ENCODE measurements at places on chromosomes 6 and 20. TPM values are rescaled to one million over a fixed set of nuclear protein-coding genes. Genes with fewer than 3 reads are reported as not detected.

DNA sequence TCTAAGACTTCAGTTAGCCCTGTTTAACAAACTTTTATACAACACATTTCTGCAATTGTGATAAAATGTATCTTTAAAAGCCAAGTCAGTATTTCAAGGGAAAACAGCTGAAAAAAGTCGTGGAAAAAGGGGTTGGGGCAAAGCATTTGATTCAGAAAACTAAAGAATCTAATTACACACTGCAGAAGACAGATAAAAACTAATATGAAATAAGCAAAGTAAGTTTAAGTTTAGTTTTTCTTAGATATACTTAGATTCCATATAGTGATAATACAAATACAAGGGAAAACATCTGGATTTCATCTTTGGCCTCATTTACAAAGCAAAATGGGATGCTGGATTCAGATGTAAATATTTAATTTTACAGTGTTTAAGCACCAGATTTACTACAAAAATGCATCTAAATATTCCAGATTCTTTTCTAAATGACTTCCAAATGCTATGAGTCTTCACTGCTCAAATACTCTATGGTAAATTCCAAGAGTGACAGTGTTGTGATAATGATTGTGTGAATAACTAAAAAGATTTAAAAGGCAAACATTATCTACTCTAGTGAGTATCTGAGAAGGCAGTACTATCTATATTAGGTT lies 1.5 kb upstream of the ADNP start:
- DNase-seq, result no peak
- no peaks in the 10 kb centered on the region for H3K36me3 ChIP-seq
- H3K27me3 ChIP-seq, result peaks cover 20% of the 10 kb centered on the region
- H3K27ac ChIP-seq, result peak overlapping the region; percentile 89
- peaks cover 24% of the 10 kb centered on the region for H3K4me1 ChIP-seq
- peak overlapping the region; percentile 90 for H3K4me3 ChIP-seq

MCM9 gene
- 16.8 TPM for polyA plus RNA-seq

DNA sequence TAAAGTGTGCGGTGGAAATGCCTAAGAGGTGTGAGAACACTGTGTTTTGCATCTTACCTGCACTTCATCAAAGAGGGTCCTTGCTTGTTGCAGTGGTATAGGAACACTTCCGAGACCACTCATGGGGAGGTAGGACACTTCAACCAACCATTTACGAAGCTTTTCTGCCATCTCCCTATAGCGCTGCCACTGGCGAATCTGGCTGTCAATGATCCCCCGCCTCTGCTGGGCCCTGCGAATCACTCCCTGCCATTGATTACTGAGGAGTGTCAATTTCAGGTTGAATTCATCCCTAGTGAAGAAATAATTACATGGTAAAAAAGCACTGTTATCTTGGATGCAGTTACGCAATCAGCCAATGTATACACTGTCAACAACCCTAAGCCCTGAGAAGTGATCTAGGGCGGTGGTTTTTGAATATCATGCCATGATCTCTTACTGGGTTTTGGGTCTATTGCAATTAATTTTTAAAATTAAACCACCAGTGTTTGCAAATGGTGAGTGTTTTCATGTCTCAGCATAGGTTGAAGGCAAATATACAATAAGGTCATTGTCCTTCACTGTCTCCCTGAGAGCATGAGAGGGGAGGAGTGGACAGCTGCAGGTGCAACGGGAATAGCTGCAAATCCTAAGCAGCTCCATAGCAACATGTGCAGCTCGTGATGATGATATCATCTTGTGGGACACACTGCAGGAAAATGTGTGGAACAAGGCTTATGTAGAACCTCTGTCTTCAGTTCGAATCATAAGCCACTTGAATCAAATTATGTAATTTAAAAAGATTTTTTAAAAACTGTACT lies 400.6 kb downstream of the ESR1 start:
- no peak overlapping the region for H3K27ac ChIP-seq
- H3K36me3 ChIP-seq, result peaks cover 30% of the 10 kb centered on the region
- no peak overlapping the region for H3K4me3 ChIP-seq
- H3K27me3 ChIP-seq, result peaks cover 2% of the 10 kb centered on the region
- no peak for DNase-seq
- no peaks in the 10 kb centered on the region for H3K4me1 ChIP-seq

ACSS1 gene
- polyA plus RNA-seq, result 85.2 TPM

GRCh38 chr6:131778169-131778568 lies 29.7 kb upstream of the ENPP1 start:
- no peak overlapping the region for H3K27ac ChIP-seq
- peaks cover 4% of the 10 kb centered on the region for H3K27me3 ChIP-seq
- DNase-seq, result no peak
- no peaks in the 10 kb centered on the region for H3K36me3 ChIP-seq
- H3K4me3 ChIP-seq, result no peak overlapping the region
- H3K4me1 ChIP-seq, result no peaks in the 10 kb centered on the region

DNA sequence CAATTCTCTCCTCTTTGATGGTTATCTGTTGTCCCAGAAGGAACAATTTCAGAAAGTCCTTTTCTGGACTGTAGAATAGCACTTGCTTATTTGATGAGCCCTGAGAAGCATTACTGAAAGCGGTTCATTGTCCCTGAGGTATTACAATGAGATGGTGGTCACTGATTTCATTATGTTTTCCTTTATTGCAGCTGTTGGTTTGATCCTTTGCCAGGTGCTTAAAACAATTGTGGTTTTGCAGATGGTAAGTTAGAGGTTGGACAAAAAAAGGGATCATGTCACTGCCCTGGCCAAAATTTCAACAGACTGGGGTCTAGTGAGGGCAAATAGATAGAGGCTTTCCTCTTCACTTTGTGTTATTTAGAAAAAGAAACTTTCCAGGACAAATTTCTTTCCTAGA lies 61.9 kb downstream of the ESR1 start:
- no peaks in the 10 kb centered on the region for H3K27me3 ChIP-seq
- H3K4me1 ChIP-seq, result peaks cover 7% of the 10 kb centered on the region
- no peaks in the 10 kb centered on the region for H3K36me3 ChIP-seq
- H3K27ac ChIP-seq, result no peak overlapping the region
- no peak for DNase-seq

PXDC1 gene
- polyA plus RNA-seq, result not detected

GRCh38 chr20:17825960-17826843 lies 126.4 kb downstream of the BANF2 start:
- H3K27ac ChIP-seq, result no peak overlapping the region
- peaks cover 2% of the 10 kb centered on the region for H3K27me3 ChIP-seq
- no peaks in the 10 kb centered on the region for H3K36me3 ChIP-seq
- DNase-seq, result no peak
- no peaks in the 10 kb centered on the region for H3K4me1 ChIP-seq
